ENCODE measurements at places on chromosomes 2 and 18.

- DNase-seq: no peak
These were observed 112.1 kb upstream of the MGAT5 start for GRCh38 chr2:134141598-134142340.

GRCh38 chr2:236844711-236845110 lies 241.0 kb upstream of the COPS8 start:
- no peak for DNase-seq

GRCh38 chr2:223542501-223542900 lies 59.7 kb downstream of the SCG2 start:
- no peak for DNase-seq

- DNase-seq: no peak
These were observed 354.8 kb downstream of the CELF4 start for GRCh38 chr18:37210781-37211180.

DNA sequence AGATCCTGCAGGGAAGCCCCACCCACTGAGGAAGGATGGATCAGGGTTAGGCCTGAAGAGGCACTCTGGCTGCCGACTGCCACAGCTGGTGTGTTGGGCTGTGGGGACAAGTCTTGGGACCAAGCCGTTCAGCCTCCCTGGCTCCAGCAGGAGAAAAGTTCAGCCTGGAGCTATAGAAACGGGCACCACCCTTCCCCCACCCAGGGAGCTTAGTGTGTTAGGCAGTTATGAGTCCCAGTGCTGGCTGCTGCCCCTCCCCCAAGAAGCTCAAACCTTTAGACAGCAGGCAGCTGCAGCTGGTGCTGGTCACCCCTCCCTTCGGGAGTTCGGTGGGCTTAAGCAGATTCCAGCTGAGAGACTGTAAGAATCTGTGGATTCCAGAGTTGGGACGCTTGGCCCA lies 447.1 kb upstream of the HS6ST1 start:
- DNase-seq: no peak

GRCh38 chr2:21489080-21489479 lies 365.3 kb downstream of the TDRD15 start:
- no peak for DNase-seq

DNA sequence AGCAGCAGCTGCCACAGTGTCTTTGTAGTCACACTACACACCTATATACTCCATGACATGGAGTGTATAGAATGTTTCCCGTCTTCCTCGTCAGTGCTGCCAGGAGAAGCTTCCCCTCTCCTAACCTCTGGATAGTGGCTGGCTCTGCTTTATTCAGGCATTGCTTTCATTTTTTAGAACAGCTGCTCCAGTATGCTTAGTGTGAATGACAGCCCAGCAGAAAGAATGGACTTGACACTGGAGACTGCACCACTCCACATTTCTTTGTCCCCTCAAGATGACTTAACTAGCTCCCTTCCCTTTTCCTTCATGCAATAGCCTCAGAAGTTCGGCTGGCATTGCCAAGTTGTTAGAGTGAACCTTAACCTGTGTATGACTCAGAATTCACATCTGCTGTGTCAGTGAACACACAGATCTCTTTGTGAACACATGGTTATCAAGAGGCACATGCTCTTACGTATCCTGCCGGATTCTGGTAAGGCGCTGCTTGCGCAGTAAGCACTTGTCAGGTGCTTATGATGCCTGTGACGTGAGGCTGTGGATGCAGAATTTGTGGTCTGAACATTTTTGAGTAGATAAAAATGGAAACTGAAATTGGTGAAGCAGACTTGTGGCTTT lies 73.9 kb downstream of the NEDD4L start:
- peak; percentile 67 for DNase-seq

DNA sequence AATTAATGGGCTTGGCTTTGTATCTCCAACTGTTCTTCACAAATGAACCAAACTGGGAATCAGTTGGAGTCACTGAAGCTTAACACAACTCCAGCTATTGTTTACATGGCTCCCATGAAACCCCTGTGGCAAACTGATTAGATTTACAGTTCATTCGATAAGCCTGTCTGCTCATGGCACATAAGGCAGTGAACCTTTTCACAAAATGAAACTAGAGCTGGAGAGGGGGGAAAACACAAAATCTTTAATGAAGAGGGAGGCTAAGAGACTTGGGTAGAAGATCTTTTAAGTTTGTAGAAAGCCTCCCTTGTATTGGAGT lies 11.6 kb upstream of the ITGA6 start:
- DNase-seq: no peak

- no peak for DNase-seq
These were observed 39.6 kb downstream of the LHCGR start for GRCh38 chr2:48715956-48716355.

- DNase-seq: no peak
These were observed 36.4 kb downstream of the PXDN start for GRCh38 chr2:1707771-1708418.

DNA sequence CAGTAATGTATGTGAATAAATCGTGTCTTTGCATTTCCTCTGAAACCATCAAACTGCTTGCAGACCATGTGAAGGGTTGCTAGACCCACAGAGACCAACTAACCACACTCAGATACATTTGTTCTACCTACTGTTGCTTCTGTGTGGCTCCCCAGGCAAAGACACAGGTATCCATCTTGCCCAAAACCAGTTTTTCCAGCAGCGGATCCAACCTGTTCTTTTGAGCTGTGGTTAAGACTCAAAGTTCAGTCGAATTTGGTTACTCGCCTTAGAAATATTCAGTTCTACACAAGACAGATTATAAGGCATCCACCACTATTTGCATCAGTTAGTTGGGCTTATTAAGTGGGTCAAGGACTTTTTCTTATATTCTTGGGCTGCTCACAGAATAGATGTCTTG lies 276.2 kb upstream of the EPHA4 start:
- no peak for DNase-seq

- DNase-seq: no peak
These were observed 621.9 kb downstream of the XIRP2 start for GRCh38 chr2:167510071-167510759.

DNA sequence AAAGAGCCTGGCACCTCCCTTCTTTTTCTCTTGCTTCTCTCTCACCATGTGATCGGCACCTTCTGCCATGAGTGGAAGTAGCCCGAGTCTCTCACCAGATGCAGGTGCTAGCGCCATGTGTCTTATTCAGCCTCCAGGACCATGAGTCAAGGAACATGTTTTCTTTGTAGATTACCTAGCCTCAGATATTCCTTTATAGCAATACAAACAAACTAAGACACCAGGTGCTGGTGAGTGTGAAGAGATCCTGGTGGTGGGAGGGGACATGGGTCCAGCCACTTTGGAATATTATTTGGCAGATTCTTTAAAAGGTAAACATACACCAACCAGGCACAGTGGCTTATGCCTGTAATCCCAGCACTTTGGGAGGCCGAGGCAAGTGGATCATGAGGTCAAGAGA lies 5.9 kb upstream of the USP40 start:
- DNase-seq: no peak

GRCh38 chr2:55159037-55159651 lies 72.9 kb downstream of the CLHC1 start:
- DNase-seq: no peak

DNA sequence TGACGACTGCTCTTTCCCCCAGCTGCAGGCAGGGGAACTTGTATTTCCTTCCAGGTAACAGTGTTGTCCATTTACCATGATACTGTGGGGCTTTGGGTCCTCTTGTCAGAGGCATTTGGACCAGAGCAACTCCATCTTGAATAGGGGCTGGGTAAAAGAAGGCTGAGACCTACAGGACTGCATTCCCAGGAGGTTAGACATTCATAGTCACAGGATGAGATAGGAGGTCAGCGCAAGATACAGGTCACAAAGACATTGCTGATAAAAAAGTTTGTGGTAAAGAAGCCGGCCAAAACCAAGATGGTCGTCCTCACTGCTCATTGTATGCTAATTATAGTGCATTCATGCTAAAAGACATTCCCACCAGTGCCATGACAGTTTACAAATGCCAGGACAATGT lies 249.5 kb downstream of the SLC4A3 start:
- DNase-seq: no peak

- no peak for DNase-seq
These were observed 45.1 kb downstream of the TRAK2 start for GRCh38 chr2:201406077-201406662.

DNA sequence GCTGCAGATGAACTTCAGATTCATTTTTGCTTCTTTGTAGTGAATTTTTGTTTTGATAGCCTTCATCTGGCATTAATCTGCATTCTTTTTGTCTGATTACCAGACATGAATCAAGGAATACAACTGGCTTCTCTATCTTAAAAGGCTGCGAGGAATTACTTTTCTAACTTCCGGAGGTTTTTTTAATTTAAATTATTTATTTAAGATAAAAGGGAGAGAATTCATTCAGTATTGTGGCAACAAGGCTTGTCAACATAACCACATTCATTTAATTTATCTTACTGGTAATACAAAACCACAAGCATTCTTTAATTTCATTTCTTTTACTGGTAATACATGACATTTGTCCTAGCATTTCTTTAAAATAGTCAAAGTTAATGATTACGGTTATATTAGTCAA lies 36.0 kb downstream of the CSRNP3 start:
- DNase-seq: no peak

- DNase-seq: no peak
These were observed 215.5 kb downstream of the RNF144A start for GRCh38 chr2:7132753-7133152.

DNA sequence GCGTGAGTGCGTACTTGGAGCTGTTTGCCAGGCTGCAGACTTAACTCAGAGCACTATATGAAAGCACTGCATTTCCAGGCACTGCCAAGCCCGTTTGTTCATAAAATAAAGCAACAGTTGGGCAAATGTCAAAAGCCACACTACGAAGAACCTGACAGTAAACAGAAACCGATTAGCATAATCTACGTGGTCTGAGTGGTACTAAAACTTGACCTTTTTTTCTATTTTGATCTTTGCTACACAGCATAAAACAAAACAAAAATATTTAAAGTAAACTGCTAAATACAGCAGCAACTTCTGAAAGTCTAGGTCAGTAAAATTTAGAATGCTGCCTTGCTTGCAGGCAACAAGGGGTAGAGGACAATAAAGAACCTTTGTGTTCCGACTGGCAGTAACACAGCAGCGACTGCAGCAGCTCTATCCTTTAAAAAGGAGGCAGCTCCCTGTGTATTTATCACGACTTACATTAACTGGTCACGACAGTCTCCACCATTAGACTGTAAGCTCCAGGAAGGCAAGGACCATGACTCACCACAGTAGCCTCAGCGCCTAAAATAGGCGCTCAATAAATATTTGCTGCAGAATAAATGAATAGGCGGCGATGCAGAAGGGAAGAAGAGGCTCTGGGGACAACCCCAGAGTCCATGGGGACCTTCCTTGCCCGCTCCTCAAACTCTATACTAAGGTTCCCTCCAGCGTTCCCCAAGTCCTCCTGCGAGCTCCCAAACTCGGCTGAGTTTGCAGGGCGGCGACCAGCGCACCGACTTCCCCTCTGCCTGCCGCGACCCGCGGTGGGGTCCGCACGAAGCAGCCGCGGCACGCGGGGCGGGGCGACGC lies 902 bp downstream of the SS18 start:
- peak; percentile 76 for DNase-seq

GRCh38 chr2:26733413-26733812 lies 30.7 kb upstream of the SLC35F6 start:
- DNase-seq: no peak

- no peak for DNase-seq
These were observed 27.0 kb downstream of the RBKS start for GRCh38 chr2:27863146-27863545.

DNA sequence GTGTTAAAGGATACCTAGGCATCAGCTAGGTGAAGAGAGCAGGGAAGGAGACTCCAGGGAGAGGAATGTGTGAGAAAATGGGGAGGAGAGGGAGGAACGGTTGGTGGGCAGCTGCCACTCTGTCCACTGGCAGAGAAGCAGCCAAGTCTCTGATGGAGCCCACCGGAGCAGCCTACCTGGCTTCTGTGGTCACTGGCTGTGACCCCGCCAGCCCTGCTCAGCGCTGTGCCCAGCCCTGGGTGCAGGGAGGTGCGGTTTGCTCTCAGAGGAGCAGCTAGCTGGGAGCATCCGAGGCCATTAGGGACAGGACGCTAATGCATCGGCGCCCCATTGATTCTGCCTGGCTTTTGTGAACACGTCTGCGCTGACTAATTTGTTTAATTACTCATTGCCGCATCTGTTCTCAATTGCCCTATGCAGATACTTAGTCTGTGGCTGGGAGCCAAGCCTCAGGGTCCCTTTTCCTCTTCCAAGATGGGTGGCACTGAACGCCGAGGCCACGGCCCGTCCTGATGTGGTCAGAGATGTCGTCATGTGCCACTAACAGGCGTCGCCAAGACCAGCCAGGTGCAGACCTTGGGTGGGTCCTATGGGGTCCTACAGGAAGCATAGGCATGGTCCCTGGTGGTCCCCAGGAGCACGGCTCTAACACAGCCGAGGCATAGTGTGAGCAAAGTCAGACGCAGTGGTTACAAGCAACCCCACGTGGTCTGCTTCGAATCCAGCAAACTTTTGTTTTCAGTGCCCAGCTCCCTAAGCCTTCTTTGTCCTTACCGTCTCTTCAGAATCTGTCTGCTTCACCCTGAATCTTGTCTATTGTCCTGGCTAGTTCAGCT lies 82.0 kb downstream of the RRM2 start:
- DNase-seq: no peak

GRCh38 chr2:238151628-238152235 lies 7.0 kb upstream of the ERFE start:
- DNase-seq: no peak

DNA sequence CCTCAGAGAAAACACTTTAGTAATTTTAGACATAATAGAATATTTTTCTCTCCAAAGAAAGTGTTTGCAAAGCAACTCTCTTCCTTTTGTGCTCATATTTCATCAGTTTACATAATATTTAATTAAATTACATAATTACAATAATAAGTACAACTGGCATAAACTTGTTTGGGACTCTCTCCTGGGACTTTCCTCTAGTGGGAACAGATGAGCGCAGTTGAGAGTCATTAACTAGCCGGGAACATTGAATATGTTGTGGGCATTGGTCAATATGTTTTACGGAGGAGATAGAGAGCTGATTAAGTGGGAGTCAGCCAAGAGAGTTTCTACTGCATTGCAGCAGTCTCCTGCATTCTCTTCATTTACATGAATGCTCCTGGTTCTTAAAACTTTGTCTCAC lies 607.7 kb downstream of the ARHGAP15 start:
- no peak for DNase-seq

GRCh38 chr2:148048475-148049221 lies 27.8 kb downstream of the MBD5 start:
- DNase-seq: no peak

All from right lobe of liver (tissue), 6 donors.